Femur (tissue), 1 donor: ENCODE measurements at places on chromosomes 2 and 18.

DNA sequence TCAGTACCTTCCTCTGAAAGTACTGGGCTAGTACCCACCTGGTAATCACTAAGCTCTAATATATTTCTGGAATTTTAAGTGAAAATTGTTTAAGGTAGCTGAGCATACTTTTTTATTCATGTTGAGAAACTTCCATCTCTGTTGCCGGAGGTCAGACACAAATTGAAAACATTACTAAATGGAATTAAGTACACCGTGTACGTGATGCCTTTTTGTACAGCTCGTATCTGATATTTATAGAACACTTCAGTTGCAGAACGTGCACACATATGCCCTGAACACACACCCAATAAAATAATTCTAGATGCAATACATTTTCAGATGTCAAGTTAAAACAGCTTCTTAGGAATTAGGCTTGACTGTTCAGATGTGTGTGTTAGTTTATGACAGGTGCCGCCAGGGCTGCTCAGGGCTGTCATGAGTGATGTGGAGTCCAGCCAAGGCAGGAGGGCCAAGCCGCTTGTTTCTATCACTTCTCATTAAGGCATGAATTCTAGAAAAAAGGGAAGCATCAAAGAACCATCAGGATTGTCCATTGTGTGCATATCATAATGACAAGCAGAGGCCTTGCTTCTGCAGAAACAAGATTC is 80.9 kb upstream of the FOSL2 start:
- no peak for DNase-seq

DNA sequence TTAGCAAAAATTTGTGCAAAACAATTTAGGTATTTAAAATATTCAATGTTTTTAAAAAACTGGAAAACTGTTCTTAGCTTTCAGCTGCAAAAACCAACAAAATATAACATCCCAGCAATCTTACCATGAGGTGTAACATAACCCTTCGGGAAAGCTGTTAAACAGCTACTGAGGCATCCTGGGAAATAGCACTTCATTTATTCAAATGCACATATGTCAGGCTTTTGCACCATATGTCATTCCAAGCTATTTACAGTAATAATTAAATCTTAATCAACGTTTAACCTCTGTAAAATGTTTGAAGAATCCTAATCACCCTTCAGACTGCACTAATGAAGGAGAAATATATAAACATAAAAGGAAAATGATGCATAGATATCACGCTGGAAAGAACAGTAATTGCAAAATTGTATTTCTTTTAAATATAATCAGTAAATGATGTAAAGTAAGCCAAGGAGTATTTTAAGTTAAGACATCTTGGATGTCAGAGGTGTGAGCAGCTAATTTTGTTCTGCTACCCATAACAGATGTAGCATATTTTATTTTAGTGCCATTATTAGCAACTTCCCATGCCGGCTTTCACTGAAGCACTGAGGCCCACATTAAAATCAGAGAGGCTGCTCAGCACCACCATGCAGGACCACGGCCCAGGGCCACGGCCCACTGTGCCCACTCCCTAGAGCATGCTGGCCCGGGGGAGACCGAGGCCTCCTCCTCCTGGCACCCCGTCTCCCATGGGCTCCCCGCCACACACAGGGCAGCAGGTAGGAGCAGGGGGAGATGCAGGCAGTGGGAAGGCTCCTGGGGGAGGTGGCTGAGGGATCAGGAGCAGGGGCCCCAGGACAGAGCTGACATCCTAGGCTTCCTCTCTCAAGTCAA is 30.9 kb downstream of the EMX1 start:
- no peak for DNase-seq

DNA sequence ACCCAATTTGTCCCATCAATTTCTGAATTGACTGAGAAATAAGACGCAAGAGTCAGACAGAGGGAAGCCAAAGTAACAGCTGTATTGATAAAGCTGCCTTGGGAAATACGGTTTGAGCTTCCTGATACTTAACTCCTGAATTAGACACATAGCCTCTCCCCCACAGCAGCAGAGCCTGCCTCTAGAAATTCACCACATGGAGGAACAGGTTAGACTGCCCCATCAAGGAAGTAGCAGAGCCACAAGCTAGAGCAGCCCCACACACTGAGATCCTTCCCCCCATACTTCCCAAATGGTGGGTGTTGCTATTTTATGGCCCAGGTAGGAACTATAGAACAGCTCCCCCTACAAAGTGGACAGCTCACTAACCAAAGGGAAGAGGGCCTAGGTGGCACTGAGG is 220.0 kb downstream of the SMAD2 start:
- no peak for DNase-seq

DNA sequence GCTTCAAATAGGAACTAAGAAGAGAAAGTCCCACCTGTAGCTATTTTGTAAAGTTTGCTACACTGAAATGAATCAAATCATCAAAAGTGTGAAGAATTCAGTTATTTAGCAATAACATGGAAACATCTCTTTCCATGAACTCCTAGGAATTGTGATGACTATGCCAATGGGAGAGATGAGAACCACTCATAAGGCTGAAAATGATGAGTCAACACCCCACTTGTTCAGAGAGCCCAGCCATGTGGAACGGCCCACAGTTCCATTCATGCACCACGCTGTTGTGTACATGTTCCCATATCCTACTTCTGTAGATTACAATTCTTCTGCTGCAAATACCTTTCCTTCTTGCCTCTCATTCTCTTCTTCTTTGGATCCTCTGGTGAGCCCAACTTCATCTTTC is 645.5 kb upstream of the ID2 start:
- no peak for DNase-seq

GRCh38 chr2:115838539-115838938 is 1396.1 kb downstream of the DPP10 start:
- DNase-seq = no peak

GRCh38 chr18:58535340-58536201 is 93.3 kb downstream of the ALPK2 start:
- peak; percentile 48 for DNase-seq

- DNase-seq = no peak
Observed at GRCh38 chr18:1104181-1104881, 199.7 kb downstream of the ADCYAP1 start.

GRCh38 chr18:71666481-71666880 is 877.7 kb downstream of the CBLN2 start:
- no peak for DNase-seq

- no peak for DNase-seq
Observed at GRCh38 chr2:145807968-145808367, 1288.0 kb upstream of the ZEB2 start.

GRCh38 chr2:168076731-168077130 is 170.7 kb downstream of the STK39 start:
- no peak for DNase-seq

DNA sequence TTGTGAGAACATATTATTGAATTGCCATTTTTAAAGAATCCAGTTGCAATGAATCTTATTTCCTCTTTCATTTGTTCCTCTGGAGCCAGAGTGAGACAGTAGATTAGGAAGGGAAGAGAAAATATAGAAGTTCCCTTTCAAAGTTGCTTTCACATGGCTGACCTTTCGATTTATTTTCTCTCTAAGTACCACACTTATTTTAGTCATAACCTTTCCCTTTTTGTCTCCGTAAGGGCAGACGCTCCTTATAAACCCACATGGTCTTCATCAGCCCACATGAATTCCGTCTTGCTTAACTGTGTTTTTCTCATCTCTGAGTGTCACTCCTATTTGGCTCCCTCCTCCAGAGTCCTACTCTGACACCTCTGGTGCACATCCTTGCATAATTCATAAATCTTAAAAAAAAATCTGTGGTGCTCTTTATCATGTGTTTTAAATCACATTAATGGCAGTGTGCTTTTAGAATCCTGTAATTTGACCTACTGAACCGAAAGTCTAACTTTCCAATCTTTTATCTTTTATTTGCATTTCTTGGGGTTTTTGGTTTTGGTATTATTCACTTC is 38.5 kb upstream of the ZNF396 start:
- no peak for DNase-seq

GRCh38 chr2:36193680-36194079 is 161.9 kb upstream of the CRIM1 start:
- no peak for DNase-seq

- no peak for DNase-seq
Observed at GRCh38 chr2:182655750-182656149, 60.3 kb upstream of the DNAJC10 start.

GRCh38 chr18:40692871-40693270 is 1262.2 kb upstream of the PIK3C3 start:
- no peak for DNase-seq

DNA sequence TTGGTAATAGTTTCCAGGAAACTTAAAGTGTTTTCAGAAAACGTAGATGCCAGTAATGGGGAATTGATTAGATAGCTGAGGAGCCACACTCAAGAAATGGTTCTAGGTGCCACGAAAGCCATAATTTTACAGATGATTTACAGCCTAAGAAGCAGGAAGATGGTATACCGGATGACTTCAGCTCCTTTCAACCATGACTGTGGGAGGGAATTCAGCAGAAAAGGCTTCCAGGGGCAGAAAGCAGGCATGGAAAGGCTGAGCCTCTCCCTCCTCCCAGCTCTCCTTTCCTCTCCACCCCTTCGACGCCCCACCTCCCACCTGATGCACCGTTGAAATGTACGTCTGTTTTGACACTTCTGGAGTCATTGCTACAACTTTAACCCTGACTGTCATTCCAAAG is 68.6 kb upstream of the SMIM21 start:
- DNase-seq = no peak

GRCh38 chr2:3670941-3671340 is 12.9 kb downstream of the ALLC start:
- no peak for DNase-seq

DNA sequence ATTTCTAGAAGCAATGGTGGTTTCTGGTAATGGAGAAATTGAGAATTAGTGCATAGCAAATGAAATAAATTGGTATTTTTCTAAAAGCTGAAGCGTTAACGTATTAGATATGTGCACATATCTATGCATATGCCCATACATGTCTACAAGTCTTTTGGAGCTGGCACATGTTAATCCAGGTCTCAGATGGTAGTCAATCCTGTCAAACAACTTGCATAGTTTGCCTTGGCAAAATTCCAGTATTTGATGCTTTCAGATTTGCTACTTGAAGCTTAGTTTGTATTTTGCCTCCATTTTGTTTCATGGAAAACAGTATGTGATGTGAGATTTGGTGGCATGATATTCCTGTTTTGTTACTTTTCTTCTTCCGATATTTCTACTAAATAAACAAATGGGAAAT is 304.6 kb downstream of the PARD3B start:
- no peak for DNase-seq
